ENCODE measurements at places on chromosomes 3 and 15.

DNA sequence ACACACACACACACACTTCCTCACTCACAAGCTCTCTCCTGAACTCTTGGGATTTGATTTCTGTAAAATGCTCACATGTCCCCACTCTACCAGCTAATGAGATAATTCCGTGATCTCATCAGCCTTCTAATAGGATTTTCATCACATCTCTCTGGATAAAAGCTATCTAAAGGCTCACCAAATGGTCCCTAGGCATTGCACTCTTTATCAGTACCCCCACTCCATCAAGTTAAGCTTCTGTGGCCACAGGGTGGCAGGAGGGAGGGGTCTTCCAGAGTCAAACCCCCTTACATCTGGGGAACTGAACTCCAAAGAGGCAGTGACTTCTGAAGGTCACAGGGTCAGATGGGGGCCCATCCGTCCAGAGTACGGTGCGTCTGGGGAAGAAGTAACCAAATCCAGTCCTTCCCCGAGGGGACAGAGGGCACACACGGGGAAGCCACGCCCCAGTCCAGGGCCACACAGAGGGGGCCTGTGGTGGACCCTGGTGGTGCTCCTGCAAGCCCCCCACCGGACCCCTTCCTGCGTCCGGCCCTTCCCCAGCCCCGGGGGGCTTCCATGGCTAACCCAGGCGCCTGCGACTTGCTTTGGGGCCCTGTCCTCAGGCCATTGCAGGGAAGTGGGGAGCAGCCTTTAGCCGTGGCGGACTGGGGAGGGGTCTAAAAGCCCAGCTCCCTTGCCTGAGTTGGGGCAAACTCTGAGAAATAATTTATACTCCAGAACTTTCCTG is 25.5 kb downstream of the CPN2 start:
- no peak for DNase-seq

- no peak for DNase-seq
These were observed 101.8 kb downstream of the NECTIN3 start for GRCh38 chr3:111173328-111173900.

GRCh38 chr15:99618941-99619411 is 53.2 kb downstream of the MEF2A start:
- peak; percentile 27 for DNase-seq

DNA sequence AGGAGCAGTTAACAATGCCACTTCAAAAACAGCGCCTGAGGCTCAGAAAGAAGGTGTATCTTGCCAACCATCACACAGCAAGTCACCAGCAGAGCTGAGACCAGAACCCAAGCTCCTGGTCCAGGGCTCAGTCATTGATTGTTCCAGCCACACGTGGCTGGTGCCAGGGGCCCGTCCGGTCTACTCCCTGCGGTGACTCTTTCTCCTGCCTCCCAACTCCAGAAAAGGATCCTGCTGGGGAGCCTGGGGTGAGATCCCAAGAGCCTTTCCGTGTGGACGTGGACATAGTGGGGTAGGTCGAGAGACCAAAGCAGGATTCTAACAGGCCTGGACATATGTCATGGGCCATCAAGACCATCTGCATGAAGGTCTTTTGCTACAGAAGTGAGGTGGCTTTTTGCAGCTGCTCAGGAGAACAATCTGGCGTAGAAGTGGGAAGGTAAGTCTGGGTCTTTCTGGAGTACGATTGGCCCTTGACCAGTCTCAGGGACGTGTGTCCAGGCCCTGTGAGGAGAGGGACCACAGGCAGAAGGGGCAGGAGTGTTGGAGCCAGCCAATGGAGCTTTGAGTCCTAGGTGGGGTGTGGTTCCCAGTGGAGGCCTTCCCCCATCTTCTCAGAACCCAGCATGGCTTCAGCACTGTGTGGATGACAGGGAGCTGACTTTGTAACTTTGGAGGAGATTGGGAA is 105.4 kb downstream of the HMG20A start:
- no peak for DNase-seq

- no peak for DNase-seq
These were observed 1.1 kb upstream of the GK5 start for GRCh38 chr3:142226474-142226873.
